Neural crest cell (in vitro differentiated cells): ENCODE measurements at places on chromosomes 12 and 14. TPM values are rescaled to one million over a fixed set of nuclear protein-coding genes. Genes with fewer than 3 reads are reported as not detected.
A peak's percentile ranks its signal among the peaks of the same experiment; 100 is the strongest.

DNA sequence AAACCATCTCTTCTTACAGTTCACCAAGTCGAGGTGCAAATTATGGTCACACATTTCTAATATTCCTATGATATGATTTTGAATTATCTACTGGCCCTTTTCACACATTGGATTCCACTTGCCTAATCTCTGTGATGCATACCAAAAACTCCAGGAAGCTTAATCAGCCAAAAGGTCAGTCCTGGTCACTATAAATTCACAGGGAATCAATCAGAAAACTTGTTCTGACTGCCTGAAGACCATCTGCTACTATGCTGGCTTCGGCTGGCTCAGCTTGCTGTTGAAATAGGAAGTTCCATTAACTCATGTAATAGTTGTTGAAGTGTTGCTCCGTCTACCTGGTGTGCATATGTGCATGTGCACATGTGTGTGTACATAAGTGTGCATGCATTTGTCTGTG, 142.8 kb upstream of the FLRT2 start:
- no peak overlapping the region for H3K27ac ChIP-seq
- no peaks in the 10 kb centered on the region for H3K4me1 ChIP-seq
- H3K36me3 ChIP-seq, result no peaks in the 10 kb centered on the region
- no peaks in the 10 kb centered on the region for H3K27me3 ChIP-seq
- no peak for DNase-seq

DNA sequence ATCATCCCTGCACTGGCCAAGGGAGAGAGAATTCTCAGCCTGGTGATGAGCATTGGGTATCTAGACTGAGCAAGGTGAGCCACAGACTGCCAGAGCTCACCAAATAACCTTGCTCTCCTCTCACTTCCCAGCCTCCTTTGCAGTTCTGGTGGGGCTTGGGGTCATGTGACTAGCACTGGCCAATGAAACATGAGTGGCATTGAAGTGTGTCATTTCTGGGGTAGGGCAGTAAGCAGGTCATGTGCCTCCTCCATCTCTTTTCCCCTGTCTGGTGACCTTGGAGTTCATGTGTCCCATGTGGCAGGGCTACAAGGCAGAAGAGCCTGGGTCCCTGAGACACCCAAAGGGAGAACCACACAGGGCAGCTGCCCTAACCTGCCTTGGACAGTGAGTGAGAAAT, 3.6 kb upstream of the KRT72 start:
- H3K4me3 ChIP-seq, result no peak overlapping the region
- peaks cover 43% of the 10 kb centered on the region for H3K27me3 ChIP-seq
- no peaks in the 10 kb centered on the region for H3K36me3 ChIP-seq
- H3K4me1 ChIP-seq, result no peaks in the 10 kb centered on the region
- no peak for DNase-seq

DNA sequence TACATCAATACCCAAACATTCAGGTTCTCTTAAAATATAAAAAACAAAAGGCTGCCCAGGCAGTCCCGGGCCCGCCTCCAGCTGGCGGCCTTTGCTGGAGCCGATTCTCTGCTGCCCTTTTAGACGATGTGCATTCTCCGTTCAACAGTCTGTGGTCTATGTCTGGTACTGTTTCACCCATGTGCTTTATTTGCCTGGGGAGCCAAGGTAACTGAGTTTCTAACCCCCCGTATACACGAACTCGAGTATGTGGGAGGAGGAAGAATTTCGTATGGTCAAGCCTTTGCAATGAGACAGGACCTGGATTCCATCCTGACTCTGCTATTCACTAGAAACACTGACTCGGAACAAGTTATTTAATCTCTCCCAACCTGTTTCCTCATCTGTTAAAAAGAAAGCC, 54.1 kb upstream of the GPR68 start:
- no peaks in the 10 kb centered on the region for H3K27me3 ChIP-seq
- peaks cover 22% of the 10 kb centered on the region for H3K36me3 ChIP-seq
- no peak overlapping the region for H3K27ac ChIP-seq
- no peak overlapping the region for H3K4me3 ChIP-seq

Gene DGLUCY
- total RNA-seq, result 13.1 and 15.6 TPM in 2 replicates

GRCh38 chr12:52035926-52036325, 15.3 kb upstream of the NR4A1 start:
- H3K36me3 ChIP-seq, result no peaks in the 10 kb centered on the region
- peak overlapping the region; percentile 89 for H3K4me3 ChIP-seq
- no peak overlapping the region for H3K27ac ChIP-seq
- peaks cover 60% of the 10 kb centered on the region for H3K4me1 ChIP-seq

GRCh38 chr12:1419849-1420371, 174.5 kb downstream of the FBXL14 start:
- H3K36me3 ChIP-seq, result peaks cover 18% of the 10 kb centered on the region
- H3K4me1 ChIP-seq, result peaks cover 4% of the 10 kb centered on the region
- no peaks in the 10 kb centered on the region for H3K27me3 ChIP-seq
- DNase-seq, result no peak
- H3K27ac ChIP-seq, result no peak overlapping the region
- no peak overlapping the region for H3K4me3 ChIP-seq

Gene A2ML1
- not detected in 2 replicates for total RNA-seq

Gene ZFP36L1
- total RNA-seq, result 289 and 298 TPM in 2 replicates

DNA sequence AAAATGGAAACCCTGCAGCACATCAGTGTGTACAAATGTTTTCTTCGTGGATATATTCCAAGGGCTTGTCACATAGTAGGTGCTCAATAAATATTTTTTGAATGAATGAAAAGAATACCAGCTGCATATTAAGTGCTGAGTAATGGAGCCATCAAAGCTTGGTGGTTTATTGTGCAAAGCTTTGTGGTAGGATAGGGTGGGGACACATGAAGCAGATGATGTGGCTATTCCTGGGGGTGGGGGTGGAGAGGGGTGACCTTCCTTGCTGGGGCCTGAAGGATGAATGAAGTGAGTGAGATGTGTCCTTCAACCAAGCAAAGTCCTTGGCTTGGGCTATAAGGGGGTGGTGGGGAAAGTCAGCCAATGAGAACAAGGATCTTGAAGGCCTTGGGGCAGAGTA, 4.3 kb upstream of the KRT81 start:
- no peak overlapping the region for H3K4me3 ChIP-seq
- H3K4me1 ChIP-seq, result no peaks in the 10 kb centered on the region
- DNase-seq, result no peak
- H3K27me3 ChIP-seq, result peaks cover 59% of the 10 kb centered on the region

- peaks cover 5% of the 10 kb centered on the region for H3K4me1 ChIP-seq
- H3K27ac ChIP-seq, result no peak overlapping the region
- peaks cover 36% of the 10 kb centered on the region for H3K27me3 ChIP-seq
- no peak overlapping the region for H3K4me3 ChIP-seq
- no peak for DNase-seq
Observed at GRCh38 chr12:48192861-48193260, 9.4 kb downstream of the CCDC184 start.

Gene SIRT4
- 1.7 TPM in 2 replicates for total RNA-seq

Gene PLBD1
- 3.5 and 5.0 TPM in 2 replicates for total RNA-seq

GRCh38 chr14:55500219-55500701, 59.8 kb upstream of the TBPL2 start:
- no peaks in the 10 kb centered on the region for H3K27me3 ChIP-seq
- no peak overlapping the region for H3K27ac ChIP-seq
- no peaks in the 10 kb centered on the region for H3K4me1 ChIP-seq
- no peak for DNase-seq
- H3K4me3 ChIP-seq, result no peak overlapping the region
